ENCODE measurements at places on chromosomes 6 and 20. TPM values are rescaled to one million over a fixed set of nuclear protein-coding genes. Genes with fewer than 3 reads are reported as not detected.

The TSHZ2 gene
- 9.9 TPM for total RNA-seq

The EDN3 gene
- 8.4 TPM for total RNA-seq

The TMC2 gene
- total RNA-seq, result not detected

The BMP2 gene
- 2.6 TPM for total RNA-seq

The AGPAT1 gene
- total RNA-seq, result 8.4 TPM

The TGM3 gene
- under 0.01 TPM for total RNA-seq

The OR5V1 gene
- not detected for total RNA-seq

The NKX2-4 gene
- total RNA-seq, result not detected

The PREX1 gene
- 20.4 TPM for total RNA-seq

The PRSS16 gene
- 1.6 TPM for total RNA-seq

The PKHD1 gene
- total RNA-seq, result 38.6 TPM

The ADGRF1 gene
- not detected for total RNA-seq

The MYB gene
- 0.52 TPM for total RNA-seq

The C20orf202 gene
- total RNA-seq, result 0.52 TPM

The CLPSL1 gene
- total RNA-seq, result not detected

The GSTA2 gene
- under 0.01 TPM for total RNA-seq

The DCDC2 gene
- total RNA-seq, result not detected

The PXDC1 gene
- 14.1 TPM for total RNA-seq

The ALDH5A1 gene
- 5.2 TPM for total RNA-seq

The C20orf144 gene
- total RNA-seq, result not detected

The MATN4 gene
- total RNA-seq, result 0.52 TPM

The TASP1 gene
- total RNA-seq, result 18.3 TPM

The PRICKLE4 gene
- 2.6 TPM for total RNA-seq

The LAMA5 gene
- total RNA-seq, result 14.1 TPM

The CRIP3 gene
- total RNA-seq, result 2.1 TPM

The MTFR2 gene
- total RNA-seq, result 0.52 TPM

The REM1 gene
- total RNA-seq, result 4.7 TPM

The WFDC5 gene
- not detected for total RNA-seq

The FAM50B gene
- 12.0 TPM for total RNA-seq

The MOCS1 gene
- total RNA-seq, result 6.8 TPM

The RBL1 gene
- 10.4 TPM for total RNA-seq

The LY6G6C gene
- total RNA-seq, result not detected

The ZC2HC1B gene
- total RNA-seq, result not detected

The AKAP7 gene
- 43.3 TPM for total RNA-seq

The HLA-DMB gene
- total RNA-seq, result 6.3 TPM

The ANKRD60 gene
- total RNA-seq, result not detected

The EYA2 gene
- 1.0 TPM for total RNA-seq

The CALHM6 gene
- 8.9 TPM for total RNA-seq

The MPIG6B gene
- 0.52 TPM for total RNA-seq

The ZSCAN23 gene
- 4.7 TPM for total RNA-seq

The NFATC2 gene
- 3.1 TPM for total RNA-seq

The RBM24 gene
- total RNA-seq, result 116 TPM

The ZNF391 gene
- total RNA-seq, result 2.1 TPM

The SIRPD gene
- not detected for total RNA-seq

Data from skeletal muscle tissue (tissue), 5 donors.